Panc1 (cell line): ENCODE measurements at places on chromosomes 4 and X. TPM values are rescaled to one million over a fixed set of nuclear protein-coding genes. Genes with fewer than 3 reads are reported as not detected.
A peak's percentile ranks its signal among the peaks of the same experiment; 100 is the strongest.

DNA sequence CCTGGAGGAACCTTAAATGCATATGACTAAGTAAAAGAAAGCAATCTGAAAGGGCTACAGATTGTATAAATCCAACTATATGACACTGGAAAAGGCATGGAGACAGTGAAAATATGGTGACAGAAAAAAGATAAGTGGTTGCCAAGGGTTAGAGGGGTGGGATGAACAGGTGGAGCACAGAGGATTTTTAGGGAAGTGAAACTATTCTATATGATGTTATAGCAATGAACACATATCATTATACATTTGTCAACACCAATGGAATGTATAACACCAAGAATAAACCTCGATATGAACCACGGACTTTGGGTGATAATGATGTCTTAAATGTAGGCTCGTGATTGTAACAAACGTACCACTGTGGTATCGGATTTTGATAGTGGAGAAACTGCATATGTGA is 40.7 kb downstream of the NPY5R start:
- DNase-seq: no peak

DNA sequence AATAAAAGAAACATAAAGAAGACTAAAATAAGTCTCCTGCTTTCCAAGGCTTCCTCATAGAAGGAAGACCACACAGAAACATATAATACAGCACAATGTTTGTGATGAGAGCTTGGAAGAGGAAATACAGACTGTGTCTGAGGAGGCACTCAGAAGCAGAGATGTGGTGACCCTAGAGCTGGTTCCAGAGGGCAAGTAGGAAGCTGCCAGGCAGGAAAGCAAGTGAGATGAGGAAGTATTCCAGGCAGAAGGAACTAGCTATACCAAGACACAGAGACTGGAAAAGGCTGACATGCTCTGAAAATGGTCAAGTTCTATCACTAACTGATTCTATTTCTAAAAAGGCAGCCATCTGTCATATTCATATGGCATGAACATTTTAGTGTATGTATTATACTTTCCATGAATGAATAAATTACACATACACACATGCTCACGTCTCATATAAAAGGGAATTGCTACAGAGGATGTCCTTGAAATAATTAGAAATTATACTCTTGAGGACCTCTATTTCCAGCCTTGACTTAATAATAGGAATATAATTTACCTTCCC is 16.6 kb upstream of the HSFX2 start:
- no peak for DNase-seq

The GABRA4 gene
- total RNA-seq: not detected

The ETDC gene
- total RNA-seq: not detected

DNA sequence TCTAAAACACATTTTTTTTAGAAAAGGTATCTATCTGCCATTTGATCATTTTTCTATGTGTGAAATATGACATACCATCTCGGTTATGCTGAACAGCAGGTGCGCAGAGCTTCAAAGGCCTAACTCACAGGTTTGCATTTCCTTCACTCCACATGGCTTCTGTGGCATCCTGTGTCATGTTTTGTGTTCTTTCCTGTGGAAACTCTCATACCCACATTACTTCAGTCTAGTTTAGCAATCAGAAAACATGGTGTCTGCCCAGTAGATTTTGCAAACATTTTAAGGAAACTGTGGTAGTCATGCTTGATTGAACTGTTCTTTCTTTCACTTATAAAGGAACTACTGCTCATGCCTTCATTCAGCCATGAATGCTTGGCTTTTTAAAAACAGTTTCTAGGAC is 11.3 kb upstream of the ARAP2 start:
- no peak for DNase-seq

DNA sequence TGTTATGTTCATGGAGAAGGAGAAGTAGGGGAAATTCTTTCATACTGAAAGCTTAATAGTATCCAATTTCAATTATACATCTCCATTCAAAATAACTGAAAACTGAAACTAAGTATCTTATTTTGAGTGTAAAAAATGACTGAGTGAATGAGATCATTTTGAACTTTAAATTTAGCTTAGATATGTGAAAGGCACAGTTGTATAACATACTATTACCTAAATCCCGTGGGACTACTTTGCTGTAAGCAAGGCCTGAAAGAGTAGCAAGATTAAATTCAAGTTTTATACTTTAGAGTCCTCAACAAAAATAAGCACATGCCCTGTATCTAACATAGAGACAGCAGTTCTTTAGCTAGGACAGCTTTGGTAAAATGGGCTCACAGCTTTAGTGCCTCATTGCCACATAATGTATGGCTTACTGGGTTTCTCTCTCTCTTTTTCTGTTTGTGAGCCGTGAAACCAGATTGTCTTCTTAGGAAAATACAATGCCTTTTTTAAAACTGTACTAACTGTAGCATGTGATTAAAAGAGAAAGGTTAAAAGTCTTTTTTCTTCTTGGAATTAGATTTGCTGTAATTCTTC is 43.2 kb downstream of the GSTCD start:
- DNase-seq: no peak

The AKAP14 gene
- total RNA-seq: 0.28 TPM

DNA sequence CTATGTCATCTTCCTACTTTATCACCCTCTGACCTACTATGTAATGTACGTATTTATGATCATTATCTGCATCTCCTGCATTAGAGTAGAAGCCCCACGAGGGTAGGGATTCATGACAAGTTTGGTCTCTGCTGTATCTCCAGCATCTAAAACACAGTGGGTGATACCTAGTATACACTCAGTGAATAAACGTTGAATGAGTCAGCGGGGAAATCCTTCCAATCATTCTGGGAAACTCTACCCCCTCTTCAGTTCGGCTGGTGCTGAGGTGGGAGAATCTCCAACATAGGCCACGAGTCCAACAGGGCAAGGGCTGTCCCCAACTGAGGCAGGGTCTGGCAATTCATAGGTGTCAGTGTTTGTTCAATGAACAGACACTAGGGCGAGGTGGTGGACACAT is 74.4 kb upstream of the EFNB1 start:
- DNase-seq: no peak

GRCh38 chrX:23699636-23700194 is 32.4 kb downstream of the PRDX4 start:
- no peak for DNase-seq

- no peak for DNase-seq
Measured at GRCh38 chr4:5385741-5386311, 322.5 kb downstream of the EVC2 start.

- DNase-seq: no peak
Measured at GRCh38 chr4:88246600-88246999, 37.8 kb downstream of the PPM1K start.

- DNase-seq: no peak
Measured at GRCh38 chrX:117510453-117510852, 606.2 kb downstream of the KLHL13 start.

GRCh38 chrX:120653000-120653399 is 23.1 kb upstream of the C1GALT1C1 start:
- no peak for DNase-seq

DNA sequence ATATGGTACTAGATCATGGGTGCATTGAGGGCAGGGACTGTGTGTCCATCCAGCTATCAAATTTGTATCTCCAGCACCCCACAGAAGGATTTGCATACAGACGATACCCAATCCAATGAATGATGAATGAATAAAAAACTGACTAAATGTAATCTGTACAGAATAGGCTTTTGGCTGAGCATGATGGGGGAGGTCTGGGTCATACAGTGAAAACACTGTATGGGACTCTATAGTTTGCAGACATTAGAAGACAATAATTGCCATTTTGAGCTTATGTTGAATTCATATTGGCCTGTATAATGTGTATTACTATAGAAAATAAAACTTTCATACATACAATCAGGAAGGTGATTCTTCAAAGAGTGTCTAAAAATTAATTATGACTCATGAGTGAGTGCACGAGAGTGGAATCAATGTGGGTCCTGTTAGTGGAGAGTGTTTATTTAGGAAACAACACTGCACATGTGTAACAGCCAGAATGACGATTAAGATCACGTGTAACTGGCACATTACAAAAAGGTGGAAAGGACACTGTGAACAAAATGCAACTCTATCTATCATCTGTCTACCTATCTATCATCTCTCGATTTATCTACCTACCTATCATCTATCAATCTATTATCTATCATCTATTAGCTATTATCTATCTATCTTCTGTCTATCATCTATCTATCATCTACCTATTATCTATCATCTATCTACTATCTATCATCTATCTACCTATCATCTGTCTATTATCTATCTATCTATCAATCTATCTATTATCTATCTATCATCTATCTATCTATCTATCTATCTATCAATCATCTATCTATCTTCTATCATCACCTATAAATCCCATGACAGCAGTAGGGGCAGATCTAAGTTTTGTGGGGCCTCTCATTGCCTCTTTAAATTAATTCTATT is 201.3 kb downstream of the PTTG2 start:
- no peak for DNase-seq

- no peak for DNase-seq
Measured at GRCh38 chrX:108018656-108019381, 26.0 kb upstream of the VSIG1 start.

DNA sequence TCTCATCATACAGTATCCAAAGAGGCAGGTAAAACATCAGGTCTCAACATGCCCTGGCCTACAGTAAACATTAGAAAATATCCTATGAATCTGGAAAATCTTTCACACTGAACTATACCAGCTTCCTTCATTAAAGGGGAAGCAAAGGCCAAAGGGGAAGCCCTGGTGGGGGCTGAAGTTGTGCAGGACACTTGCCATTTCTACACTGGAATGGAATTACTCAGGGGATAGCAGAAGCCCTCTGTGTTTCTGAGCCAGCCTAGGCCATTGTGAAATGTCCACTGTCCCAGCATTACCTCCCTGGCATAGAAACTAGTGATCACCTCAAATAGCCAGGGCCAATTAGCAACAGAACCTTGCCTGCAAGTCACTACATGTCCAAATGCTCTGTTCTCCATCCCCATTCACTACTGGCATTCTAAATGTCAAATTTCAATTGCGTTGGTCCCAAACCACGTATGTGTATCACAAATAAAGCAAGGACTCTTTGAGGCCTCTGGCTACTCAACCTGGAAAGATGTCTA is 429.9 kb downstream of the AFF2 start:
- no peak for DNase-seq

DNA sequence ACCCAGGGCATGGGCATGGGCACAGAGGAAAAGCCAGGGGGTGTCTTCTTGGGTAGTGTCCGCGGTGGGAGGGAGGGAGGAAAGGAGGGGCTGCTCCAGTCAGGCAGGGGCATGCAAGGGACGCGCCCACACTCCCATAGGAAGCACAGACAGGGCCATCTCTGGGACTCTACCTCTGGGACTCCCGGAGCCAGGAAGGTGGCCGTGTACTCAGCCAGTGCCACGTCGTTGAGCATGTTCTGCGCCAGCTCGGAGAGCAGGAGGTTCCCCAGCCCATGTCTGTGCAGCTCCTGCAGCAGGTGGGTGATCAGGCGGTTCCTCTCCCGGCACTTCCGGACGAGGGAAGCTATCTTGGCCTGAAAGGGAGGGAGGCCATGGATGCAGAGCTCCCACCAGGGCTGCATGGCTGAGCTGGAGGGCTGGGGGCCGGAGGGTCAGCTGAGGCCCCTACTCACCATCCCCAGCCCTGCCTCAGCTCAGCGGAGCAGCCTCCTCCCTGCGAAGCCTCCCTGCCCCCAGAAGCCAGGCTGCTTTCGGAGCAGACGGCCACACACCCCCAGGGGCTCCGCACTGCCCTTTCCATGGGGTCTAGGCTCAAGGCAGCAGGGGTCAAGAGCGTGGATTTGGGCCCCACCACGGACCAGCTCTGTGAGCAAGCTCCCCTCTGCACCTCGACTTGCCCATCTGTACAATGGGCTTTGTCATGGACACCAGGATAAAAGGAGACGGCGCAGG is 44.6 kb downstream of the C4orf50 start:
- DNase-seq: no peak

DNA sequence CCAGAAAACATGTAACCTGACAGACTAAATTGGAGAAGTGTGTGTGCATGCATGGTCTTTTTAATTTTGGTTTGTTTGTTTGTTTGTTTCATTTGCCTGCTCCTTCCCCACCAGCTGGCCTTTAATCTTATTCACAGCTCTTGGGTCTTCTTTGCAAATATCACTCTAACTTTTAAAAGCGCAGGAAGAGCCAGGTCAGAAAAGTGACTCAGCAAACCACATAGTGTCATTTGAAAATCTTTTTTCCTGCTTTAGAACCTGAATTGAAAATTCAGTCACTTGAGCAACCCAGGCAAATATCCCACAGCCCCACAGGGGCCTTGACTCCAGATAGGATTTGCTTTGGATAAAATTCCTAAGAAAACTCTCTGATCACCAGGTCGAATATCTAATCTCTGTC is 4.6 kb downstream of the TMEM255A start:
- DNase-seq: no peak

GRCh38 chr4:72555377-72555831 is 13.6 kb downstream of the ADAMTS3 start:
- DNase-seq: no peak

The POU3F4 gene
- not detected for total RNA-seq

- DNase-seq: no peak
Measured at GRCh38 chrX:70033348-70034051, 16.2 kb downstream of the AWAT2 start.

GRCh38 chrX:1912193-1912592 is 297.3 kb downstream of the ASMT start:
- no peak for DNase-seq

- DNase-seq: no peak
Measured at GRCh38 chrX:31199056-31199839, 127.4 kb upstream of the FTHL17 start.

GRCh38 chrX:11100281-11101035 is 10.7 kb upstream of the HCCS start:
- no peak for DNase-seq

- DNase-seq: peak; percentile 36
Measured at GRCh38 chrX:152635941-152636340, 1.8 kb upstream of the GABRQ start.

The DRD5 gene
- total RNA-seq: not detected

GRCh38 chrX:7154041-7154597 is 6.2 kb upstream of the PUDP start:
- DNase-seq: no peak

- no peak for DNase-seq
Measured at GRCh38 chr4:100164808-100165760, 25.2 kb downstream of the DDIT4L start.

GRCh38 chr4:25029479-25030276 is 1.1 kb downstream of the LGI2 start:
- no peak for DNase-seq

The PRKG2 gene
- total RNA-seq: 0.59 TPM

The DUSP21 gene
- not detected for total RNA-seq

GRCh38 chrX:44871931-44872820 is 812 bp upstream of the KDM6A start:
- DNase-seq: no peak

The SCML1 gene
- total RNA-seq: 7.0 TPM

DNA sequence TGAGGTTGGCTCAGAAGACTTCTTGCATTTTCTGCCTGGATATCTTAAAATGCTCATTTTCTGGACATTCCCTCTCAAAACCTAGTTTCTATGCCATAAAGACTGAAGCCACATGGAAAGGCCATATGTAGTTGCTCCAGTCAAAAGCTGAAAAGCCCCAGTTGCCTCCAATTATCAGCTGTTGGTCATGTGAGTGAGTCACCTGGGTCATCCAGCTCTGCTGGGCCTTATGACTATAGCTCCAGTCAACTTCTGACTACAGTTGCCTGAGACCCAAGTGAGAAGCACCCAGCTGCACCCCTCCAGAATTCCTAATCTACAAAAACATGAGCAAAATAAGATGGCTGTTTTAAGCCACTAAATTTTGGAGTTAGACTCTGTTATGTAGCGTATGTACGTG is 41.9 kb downstream of the HELQ start:
- no peak for DNase-seq
